HS-27A (cell line): ENCODE measurements at places on chromosomes 2 and 18.

- no peak for DNase-seq
Observed at GRCh38 chr18:23102493-23103261, 32.6 kb upstream of the CABLES1 start.

GRCh38 chr2:29749843-29750242, 171.5 kb downstream of the ALK start:
- DNase-seq = no peak

DNA sequence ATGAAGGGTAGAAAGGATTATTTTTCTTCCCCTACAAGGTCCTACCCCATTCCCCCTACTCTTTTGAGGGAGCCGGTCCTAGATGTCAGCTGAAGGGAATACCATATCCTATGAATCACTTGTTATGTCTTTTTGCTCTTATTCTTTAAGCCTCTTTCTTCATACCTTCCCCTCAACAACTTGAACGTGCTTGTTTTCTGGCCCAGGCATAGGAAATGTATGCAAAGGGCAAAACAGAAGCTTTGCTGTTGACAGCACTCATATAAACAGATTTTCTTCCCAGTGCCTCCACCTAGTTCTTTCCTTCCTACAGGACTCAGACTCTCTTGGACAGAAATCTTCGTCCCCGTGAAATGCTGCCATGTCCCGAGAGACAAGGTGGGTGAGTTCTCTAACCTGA, 64.6 kb downstream of the TMEM17 start:
- DNase-seq = no peak

DNA sequence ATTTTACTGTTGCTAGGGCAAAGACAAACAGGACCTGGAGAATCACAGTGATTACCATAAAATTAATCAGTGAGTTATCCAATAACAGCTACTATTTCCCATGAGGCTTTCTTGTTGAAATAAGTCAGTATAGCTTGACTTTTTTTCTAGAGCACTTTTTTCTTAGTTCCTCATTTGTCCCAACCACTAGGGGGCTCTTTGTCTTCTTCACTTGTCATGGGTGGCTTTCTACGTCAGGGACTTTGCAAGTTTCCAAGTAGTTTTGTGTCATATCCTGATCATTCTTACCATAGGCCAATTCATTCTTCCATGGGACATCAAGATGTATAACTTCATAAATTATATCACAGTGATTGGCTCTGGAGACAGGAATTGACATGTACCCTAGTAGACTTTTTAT, 1019.6 kb upstream of the PIK3C3 start:
- DNase-seq = no peak

DNA sequence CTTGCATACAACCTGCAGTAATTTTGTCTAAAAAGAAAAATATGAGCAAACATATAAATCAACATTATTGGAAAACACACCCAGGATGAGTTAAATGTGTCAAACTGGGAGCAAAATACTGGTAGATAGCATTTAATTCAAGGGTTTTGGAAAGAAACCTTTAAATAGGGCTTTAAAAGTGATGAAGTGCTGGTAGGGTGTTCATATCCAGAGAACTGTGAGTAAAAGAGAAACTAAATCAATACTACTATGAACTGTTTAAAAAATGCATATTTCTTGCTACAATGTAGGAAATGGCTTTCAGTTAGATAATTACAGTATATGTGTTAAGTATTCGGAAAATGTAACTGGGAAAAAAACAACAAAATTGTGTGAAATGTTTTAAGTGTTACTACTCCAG, 117.8 kb downstream of the ATAD2B start:
- no peak for DNase-seq

DNA sequence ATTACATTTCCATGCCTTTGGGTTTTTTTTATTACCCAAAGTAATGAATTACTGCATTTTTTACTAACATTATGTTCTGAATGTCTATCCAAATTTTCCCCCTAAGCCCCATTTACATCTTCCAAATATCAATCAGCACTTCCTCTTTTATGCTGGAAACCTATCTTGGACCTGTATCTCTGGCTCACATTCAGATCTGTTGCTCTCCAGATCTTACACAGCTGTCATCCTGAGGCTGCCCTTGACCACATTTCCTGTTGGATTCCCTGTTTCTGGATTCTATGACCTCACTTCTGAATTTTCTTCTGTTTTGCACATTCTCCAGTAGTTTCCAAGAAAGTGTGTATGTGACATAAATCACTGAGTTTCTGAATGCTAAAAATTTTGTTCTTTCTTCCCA, 146.7 kb downstream of the PDE1A start:
- no peak for DNase-seq
